ENCODE measurements at places on chromosomes 5 and 9. TPM values are rescaled to one million over a fixed set of nuclear protein-coding genes. Genes with fewer than 3 reads are reported as not detected.

Gene YTHDC2
- total RNA-seq: 30.3 TPM

- DNase-seq: no peak
These were observed 8.0 kb downstream of the PDCD1LG2 start for GRCh38 chr9:5518171-5518936.

Gene PCDHGB6
- 17.2 TPM for total RNA-seq

- no peak for DNase-seq
These were observed 524 bp downstream of the CCNB1 start for GRCh38 chr5:69167493-69167855.

- no peak for DNase-seq
These were observed 28.4 kb upstream of the BTNL3 start for GRCh38 chr5:180960209-180960608.

- no peak for DNase-seq
These were observed 717.4 kb downstream of the NR2F1-AS1 start for GRCh38 chr5:92863666-92864065.

Measured in thoracic aorta (tissue), 2 donors.